Eye (tissue), 1 donor: ENCODE measurements at places on chromosomes 6 and 20.

DNA sequence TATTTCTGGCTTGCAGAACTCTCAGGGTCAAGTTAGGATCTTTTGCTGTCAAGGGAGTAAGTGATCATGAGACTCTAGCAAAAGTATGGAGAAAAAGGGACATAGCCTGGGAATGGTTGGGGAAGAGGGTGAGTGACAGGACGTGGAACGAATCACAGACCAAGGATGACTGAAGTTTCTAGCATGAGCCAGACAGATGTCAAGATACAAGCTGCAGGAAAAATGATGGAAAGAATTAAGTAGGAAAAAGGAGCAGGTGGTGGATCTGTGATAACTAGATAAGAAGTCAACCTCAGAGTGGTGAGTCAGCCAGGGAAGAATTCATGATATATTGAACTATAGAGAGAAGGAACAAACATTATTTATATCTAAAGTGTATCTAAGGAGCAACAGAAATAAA is 159.8 kb upstream of the SYNDIG1 start:
- DNase-seq: no peak

GRCh38 chr20:51628533-51629398 is 86.2 kb upstream of the NFATC2 start:
- DNase-seq: peak; percentile 24

DNA sequence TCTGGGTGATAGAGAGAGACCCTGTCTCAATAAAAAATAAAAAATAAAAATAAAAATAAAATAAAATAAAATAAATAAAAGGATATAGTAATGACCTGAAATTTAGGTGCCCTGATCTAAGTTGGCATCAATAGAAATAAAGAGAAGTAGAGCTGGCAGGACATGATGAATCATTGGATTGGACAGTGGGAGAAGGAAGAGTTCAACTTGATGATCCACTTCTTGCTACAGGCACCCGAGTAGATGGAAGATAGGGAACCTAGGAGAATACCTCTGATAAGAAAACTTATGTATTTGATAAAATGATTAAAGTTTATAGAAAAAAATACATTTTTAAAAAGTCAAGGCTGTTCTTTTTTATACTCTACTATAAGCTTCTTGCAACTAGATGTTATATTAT is 79.0 kb downstream of the ADTRP start:
- no peak for DNase-seq

DNA sequence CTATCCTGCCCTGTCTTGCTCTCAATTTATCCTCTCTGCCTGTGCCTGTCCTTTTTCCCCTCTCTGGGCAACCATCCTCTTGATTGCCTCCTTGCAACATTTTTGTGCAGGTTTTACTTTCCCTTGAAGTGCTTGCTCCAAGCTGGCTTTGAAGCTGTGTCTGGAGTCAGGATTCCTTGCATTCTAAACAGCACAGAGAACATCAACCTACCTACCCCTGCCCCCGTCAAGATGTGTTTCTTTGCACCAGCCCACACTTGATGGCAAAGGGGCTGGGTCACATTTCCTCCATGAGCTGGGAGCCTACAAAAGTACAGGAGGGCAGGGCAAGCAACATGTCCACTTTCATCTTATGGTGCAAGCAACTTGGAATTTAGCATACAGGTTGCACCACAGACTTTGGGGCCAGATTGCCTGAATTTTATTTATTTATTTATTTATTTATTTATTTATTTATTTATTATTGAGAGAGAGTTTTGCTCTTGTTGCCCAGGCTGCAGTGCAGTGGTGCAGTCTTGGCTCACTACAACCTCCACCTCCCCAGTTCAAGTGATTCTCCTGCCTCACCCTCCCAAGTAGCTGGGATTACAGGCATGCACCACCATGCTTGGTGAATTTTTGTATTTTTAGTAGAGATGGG is 206.3 kb downstream of the COL19A1 start:
- no peak for DNase-seq

DNA sequence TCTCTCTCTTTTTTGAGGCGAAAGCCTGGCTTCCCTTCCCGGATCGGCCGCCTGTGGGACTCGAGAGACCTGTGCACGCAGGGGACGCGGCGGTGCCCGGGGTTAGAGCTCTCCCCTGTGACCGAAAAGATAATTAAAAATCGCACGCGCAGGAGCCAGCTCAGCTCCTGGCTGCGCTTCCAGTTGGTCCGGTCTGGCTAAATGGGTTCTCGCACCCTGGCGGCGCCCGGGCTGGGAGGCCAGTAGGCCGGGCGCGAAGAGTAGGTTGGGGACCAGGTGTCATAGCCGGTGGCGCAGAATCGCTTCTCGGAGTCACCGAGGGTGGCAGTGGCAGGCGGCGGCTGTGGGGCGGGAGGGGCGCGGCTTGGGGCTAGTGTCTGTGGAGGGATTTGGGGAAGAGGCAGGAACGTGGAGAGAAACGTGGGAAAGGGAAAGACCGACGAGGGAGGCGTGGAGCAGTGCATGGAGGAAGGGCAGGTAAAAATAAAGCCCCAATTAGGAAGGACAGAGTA is 41.9 kb upstream of the SUPT3H start:
- peak; percentile 79 for DNase-seq

GRCh38 chr6:24126586-24127192 is 674 bp downstream of the NRSN1 start:
- peak; percentile 96 for DNase-seq

DNA sequence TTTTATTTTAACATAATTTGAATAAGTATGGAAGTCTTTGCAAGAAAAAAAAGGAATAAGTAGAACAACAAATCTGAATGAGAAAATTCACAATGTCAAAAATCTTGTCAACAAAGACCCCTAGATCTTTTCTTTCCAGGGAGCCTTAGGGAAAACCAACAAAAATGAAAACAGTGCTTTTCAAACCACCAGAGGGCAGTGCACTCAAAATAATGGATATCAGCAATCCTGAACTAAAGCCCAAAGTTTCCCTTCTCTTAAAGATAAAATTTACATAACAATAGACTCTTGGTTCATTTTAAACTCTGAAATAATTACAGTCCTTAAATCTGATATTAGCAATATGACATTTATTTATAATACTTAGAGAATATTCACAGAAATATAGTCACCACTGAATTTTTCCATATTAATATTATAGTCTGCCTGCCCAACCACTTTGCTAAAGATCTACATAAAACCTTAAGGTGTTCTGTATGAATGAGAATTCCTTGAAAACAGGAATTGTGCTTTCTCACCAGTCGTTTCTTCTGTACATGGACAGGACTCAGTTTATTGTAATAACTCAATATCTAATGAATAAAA is 105.3 kb upstream of the BMP5 start:
- peak; percentile 85 for DNase-seq

DNA sequence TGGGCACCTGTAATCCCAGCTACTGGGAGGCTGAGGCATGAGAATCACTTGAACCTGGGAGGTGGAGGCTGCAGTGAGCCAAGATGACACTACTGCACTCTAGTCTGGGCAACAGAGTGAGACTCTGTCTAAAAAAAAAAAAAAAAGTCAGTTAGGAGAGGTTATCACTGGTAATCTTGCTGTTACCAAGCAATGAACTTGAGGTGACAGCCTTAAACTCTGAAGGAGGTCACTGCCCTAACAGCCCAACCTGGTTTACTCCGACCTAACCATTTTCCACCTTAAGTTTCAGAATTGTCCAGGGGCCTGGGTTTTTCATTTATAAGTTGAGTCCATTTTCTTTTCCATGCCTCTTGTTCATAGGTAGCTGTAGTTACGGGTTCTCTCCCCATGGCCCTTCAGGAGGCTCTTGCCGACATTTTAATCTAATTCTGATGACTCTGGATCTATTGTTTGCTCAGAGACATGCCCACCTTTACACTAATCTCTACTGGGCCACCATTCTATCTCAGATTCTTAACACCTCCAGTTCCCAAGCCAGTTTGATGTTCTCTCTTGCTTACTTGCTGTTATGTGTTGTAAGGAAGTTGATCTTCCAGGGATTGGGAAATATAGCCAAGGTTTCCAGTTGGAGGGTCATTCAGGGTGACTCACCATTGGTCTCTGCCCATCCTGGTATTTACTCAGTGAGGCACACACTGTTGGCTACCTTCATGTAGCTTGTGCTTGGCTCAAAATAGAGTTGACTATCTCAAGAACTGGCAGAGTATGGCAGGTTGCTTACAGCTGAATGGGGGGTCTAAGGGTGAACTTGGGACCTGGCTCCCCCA is 29.1 kb downstream of the SHLD1 start:
- DNase-seq: no peak

GRCh38 chr6:28401172-28401571 is 1.6 kb upstream of the ZSCAN12 start:
- DNase-seq: no peak
